ENCODE measurements at places on chromosomes 4 and X.

DNA sequence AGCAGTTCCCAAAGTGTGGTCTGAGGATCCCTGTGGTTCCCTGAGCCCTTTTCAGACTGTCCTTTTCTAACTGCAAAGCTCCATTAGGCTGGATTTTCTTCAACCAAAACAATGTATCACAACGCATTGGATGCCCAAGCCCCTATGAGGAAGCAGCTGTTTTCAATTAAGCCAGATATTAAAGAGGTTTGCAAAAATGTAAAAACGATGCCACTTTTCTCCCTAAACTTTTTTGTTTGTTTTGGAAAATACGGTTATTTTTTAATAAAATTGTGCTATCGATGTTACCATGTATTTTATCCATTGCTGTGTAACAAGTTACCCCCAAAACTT, 170.4 kb upstream of the BCOR start:
- DNase-seq = no peak

GRCh38 chrX:40878766-40879165, 143.4 kb upstream of the MED14 start:
- no peak for DNase-seq

DNA sequence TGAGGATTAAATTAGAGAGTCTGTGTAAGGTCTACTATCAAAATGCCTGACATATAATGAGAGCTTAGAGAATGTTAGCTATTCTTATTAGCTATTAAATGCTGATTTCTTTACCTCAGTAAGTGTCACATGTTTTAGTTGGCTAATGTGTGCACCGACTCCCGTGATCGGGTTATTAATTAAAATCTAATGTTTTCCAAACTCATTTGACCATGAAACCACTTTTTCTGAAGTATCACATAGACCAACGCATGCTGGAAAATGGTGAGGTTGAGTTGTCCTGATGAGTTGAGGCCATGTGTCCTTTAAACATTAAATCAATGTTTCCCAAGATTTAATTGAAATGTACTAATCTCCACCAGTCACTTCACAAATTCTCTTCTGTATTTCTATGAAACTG, 84.8 kb upstream of the C1QTNF7 start:
- DNase-seq = no peak

DNA sequence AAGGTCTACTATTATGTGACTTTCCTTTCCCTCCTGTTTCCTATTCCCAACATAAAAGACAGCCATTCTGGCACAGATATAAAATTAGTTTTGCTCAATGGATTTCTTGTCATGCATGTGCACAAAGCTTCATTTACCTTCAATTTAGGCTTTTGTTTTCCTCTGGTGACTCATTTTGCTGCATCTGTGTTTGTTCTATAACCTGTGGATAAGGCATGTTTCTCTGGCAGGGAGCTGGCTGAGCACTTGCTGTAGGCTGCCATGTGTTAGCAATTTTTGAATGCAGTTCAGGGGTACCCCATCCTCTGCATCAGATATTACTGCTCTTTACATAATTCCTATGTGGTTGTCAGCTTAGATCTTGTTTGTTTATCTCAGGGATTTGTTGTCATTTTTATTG, 202.8 kb upstream of the GRID2 start:
- no peak for DNase-seq

GRCh38 chr4:131207589-131207988, 1941.5 kb upstream of the PCDH10 start:
- no peak for DNase-seq

- DNase-seq = no peak
Observed at GRCh38 chrX:110755061-110755460, 40.6 kb downstream of the CHRDL1 start.

DNA sequence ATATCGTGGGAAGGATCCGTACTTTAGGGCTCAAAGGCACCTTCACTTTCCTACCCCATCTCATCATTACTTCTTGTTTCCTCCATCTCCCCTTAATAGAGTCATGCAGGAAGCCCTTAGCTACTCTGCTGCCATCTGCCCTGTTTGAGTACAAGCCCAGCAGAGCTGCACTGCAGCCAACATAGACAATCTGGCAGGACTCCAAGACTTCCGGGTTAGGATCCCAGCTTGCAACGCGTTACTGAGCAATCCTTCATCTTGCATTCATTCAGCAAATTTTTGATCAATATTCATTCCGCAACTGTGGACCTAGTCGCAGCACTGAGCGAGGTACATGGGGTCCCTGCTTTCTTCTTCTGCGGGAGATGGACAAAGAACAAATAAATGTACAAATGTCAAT, 344.9 kb downstream of the BCOR start:
- DNase-seq = no peak

DNA sequence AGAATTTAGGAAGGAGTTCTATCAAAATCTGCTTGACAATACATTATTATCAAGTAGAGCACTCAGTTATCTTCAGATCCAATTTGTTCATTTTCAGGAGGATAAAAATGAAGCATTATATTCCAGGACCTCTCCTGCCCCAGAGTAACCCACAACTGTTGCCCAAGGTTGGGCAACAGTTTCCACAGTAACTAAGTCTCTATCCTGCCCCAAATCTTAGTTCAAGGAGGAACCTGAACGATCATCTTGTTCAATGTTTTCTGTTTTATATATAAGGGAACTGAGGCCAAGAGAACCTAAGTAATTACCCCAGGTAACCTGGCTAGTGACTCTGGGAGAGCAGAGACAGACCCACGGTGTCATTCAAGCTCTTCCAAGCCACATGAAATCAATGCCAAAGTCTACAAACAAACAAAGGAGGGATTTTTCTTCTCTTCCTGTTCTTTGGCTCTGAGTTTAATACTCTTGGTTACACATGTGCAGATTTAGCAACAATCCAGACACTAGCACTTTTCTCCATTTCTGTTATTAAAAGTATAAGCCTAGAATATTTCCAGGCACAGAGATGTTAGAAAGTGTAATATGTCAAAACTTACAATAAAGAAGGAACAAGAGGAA, 105.6 kb downstream of the C4orf51 start:
- no peak for DNase-seq

- DNase-seq = no peak
Observed at GRCh38 chrX:13483773-13484172, 85.6 kb upstream of the EGFL6 start.

- peak; percentile 11 for DNase-seq
Observed at GRCh38 chrX:103248553-103248952, 6.4 kb downstream of the TCEAL8 start.

DNA sequence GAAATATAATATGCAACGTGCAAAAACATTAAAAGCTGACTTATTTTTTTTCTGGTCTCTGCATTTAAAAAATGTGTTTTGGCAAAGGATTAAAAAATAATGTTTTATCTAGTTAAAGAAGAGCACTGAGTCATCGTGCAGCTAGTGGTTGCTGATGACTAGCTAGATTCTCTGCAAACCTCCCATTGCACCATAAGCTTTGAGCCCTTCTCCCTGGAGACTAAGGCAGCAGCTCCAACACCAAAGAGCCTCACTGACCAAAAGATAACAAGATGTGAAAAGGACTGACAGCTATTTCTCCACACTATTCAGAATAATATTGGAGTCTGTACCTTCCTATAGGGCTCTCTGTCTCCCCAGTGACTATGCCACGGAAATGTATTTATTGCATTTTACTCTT, 424.3 kb downstream of the SLITRK2 start:
- DNase-seq = no peak

GRCh38 chr4:114205261-114205660, 225.8 kb upstream of the ARSJ start:
- no peak for DNase-seq

GRCh38 chr4:183416879-183417755, 27.3 kb upstream of the CDKN2AIP start:
- no peak for DNase-seq

- no peak for DNase-seq
Observed at GRCh38 chrX:38891641-38892413, 90.6 kb downstream of the MID1IP1 start.

DNA sequence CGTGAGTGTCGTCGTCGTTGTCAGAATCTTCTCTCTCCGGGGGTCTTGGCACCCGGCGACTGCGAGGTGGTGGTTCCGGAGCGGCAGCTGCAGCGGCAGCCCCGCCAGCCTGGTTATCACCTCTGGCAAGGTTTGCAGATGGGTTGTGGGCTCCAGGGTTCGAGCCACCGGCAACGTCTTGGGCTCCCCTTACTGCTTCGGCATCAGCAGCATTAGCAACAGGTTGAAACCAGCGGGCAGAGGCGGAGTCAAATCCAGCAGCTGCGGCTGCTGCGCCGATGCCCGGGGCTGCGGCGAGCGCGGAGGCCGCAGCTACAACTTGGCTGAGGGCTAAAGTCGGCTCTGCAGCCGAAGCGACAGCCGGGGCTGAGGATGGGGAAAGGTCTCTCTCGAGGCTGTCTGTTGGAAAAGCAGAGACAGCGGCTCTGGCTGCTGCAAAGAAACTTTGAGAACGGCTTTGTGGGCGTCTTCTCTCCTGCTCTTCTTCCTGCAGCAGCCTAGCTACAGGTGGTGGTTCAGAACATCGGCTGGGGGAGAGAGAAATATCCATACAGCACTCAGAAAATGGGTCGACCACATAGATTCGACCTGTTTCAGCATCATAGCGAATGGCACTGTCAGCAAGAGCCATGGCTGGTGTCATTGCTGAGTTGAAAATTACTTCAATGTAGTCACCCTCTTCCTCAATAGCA, 3.6 kb downstream of the IRS4 start:
- DNase-seq = no peak

GRCh38 chrX:43861750-43862149, 20.5 kb downstream of the MAOB start:
- no peak for DNase-seq

GRCh38 chr4:101160792-101161592, 186.3 kb downstream of the PPP3CA start:
- no peak for DNase-seq

- DNase-seq = no peak
Observed at GRCh38 chr4:158912806-158913205, 144.0 kb downstream of the FNIP2 start.

GRCh38 chrX:1564750-1565683, 26.4 kb upstream of the AKAP17A start:
- DNase-seq = no peak

- DNase-seq = no peak
Observed at GRCh38 chr4:20353646-20354045, 101.9 kb downstream of the SLIT2 start.

DNA sequence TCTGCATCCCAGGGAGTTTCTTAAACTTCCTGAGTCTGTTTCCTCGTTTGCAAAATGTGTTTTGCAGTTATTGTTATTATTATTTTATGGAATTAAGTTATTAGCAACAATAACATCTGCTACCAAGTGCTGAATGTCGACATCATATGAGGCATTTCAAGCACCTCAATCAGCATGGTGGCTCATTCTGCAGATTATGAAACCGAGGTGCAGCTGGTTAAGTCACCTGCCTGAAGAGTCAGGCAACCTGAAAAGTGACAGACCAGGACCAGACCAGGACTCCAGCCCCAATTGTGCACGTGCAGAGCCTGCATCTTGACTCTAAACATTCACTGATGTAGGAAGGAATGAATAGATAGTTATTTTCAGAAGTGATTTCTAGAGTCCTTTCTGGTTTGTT, 99.8 kb downstream of the AFAP1 start:
- DNase-seq = no peak

DNA sequence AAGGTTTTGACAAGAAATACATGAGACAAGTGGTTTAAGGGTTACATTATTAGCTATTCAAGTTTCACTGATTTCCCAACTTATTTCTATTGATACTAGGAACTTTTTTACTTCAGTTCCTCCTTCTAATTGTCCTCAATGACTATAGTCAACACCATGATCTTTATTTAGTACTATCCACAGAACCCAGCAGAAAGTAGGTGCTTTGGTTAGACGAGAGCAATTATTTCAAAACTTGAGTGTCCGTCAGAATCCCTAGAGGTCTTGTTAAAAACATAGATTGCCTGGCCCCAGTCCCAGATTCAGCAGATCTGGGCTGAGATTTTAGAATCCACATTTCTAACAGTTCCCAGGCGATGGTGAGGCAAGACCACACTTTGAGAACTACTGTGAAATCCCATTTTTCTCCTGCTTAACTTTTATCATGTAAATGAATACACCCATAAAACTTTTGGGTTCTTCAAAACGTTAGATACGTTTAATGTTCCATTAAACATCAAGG, 17.9 kb downstream of the EXOC1 start:
- DNase-seq = no peak

DNA sequence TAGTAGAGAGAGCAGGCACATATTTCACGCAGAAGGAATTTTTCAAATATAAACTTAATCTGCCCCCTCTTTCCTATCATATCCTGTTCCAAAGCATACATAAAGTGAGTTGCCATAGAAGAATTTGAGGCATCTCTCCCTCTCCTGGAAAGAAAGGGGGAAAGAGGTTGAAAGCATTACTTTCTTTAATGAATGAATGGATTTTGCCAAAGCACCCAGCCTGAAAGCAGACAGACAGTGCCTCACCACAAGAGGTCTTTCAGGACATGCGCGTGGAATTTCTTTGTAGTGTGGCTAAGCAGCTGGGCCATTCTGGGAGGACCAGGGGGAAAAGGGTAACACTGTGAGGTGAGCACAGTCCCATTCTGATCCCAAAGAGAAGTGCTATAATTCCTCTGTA, 651.4 kb downstream of the IQCM start:
- peak; percentile 43 for DNase-seq

DNA sequence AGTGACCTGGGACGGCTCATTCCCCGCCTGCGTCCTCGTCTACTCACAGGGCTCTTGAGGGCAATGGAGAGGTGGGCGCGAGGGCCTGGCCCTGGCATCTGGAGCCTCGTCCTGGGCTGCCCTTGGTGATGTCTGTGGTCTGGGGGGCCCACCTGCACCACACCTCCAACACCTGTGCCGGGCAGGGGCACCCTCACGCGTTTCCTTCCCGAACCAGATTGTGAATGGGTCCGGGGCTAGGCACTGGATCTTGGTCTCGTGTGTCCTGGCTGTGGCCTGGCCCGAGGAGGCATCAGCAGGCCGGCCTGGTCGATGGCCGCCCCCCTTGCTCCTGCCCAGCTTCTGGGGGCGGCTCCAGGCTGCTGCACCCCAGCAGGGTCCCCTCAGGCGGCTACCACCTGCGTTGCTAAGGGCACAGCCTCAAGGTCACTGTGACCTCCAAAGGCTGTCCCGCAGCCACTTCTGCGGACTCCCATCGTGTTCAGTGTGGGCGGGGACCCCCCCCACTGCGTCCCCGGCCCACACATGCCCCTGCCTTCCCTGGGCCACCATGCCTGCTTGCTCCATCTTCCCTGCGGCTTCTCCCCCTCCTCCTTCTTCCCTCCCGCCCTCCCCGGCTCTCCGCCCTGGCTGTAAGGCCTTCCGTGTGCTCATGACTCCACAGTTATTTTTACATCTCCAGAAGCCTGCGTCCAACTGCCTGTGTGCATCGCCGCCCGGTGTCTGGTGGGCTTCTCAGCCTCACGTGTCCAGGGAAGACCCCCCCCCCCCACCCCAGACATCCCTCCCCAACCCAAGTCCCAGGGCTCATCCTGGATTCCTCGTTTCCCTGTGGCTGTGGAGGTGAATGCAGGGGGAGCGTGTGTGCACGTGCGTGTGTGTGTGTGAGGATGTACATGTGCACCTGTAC, 3.8 kb downstream of the DOK7 start:
- DNase-seq = no peak
